ENCODE measurements at places on chromosomes 5 and 9.

DNA sequence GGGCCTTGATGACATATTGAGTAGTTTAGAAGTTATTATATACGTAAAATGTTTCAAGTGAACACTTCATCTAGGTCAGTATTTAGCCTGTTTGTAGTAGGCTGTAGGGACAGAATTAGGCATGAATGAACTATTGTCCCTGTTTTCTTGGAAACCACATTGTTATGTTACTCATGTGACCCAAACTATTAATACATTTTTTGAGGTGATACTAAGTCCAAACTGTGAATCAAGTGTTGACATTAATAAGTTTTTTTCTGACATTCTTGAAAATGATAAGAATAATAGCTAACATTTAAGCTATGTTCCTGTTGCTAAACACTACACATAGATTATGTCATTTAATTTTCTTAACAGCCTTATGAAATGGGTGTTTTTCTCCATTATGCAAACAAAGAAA lies 1642.7 kb upstream of the WWC1 start:
- DNase-seq: no peak

DNA sequence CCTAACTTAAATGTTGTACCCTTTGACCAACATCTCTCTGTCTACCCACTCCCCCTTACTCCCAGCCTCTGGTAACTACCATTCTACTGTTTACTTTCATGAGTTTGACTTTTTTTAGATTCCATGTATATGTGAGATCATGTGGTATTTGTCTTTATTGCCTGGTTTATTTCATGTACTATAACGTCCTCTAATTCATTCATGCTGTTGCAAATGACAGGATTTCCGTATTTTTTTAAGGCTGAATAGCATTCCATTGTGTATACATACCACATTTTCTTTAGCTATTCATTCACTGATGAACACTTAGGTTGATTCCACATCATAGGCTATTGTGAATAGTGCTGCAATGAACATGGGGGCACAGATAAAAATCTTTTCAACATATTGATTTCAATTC lies 11.8 kb upstream of the NDUFB6 start:
- DNase-seq: no peak

DNA sequence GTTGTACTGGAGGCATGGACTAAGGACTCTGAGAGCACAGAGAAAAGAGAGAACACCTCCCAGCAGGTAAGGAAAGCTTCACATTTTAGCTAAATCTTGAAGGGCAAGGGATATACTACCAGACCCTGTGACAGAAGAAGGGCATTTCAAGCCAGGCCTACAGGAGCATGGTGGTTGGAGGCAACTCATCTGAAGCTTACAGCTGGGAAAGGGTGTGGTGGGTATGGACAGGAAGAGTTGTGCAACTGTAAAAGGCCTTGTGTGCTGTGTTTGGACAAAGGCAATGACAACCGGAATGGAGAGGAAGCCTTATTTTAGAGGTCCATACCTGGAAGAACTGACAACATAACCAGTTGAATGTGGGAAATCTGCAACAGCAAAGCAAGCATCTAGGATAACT lies 31.2 kb downstream of the NIPSNAP3B start:
- no peak for DNase-seq

DNA sequence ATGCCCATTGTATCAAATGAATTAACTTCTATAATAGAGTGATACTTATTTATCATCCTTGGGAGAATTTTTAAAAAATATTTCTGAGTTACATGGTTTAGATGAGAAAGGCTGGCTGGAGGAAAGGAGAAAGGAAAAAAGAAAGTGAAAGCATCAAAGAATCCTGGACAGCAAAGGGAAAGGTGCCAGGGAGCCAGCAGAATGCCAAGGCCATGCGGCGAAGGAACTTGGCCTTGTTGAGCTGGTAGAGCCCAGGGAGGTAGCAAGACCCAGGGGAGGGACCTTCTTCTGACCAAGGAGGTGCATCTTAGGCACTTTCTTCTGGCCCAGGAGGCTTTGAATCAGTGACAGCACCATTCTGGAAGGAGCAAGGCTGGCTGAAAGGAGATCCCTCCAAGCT lies 240.5 kb downstream of the ENC1 start:
- no peak for DNase-seq

- DNase-seq: peak; percentile 54
Measured at GRCh38 chr9:14383294-14383693, 69.4 kb upstream of the NFIB start.
